ENCODE measurements at places on chromosomes 7 and 10. TPM values are rescaled to one million over a fixed set of nuclear protein-coding genes. Genes with fewer than 3 reads are reported as not detected.

The DDX21 gene
- 12.7 TPM for total RNA-seq

The CRHR2 gene
- not detected for total RNA-seq

The PRPS1L1 gene
- not detected for total RNA-seq

DNA sequence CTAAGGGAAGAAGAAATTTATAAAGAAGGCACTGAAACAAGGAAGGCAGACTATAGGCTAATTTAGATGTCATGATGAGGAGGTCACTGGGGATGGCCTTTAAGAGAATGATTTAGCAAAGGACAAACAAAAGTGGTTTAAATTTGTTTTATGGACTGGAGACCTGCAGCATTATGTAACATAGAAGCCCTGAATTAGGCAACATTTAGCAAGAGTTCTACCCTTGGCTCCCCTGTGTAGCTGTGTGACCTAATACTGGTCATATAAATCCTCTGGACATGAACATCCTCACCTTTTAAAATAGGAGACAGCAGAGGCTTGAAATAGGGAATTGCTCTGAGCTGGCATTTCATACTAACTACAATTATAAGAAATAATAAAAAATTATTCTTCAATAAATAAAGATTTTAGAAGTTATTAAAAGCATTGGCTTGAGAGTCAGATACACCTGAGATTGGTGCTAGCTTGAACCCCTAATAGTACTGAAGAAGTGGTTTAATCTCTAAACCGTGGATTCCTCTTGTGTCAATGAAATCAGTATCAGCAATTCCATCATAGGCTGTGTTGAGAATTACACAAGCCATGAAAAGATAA, 48.9 kb downstream of the RNLS start:
- DNase-seq: no peak

DNA sequence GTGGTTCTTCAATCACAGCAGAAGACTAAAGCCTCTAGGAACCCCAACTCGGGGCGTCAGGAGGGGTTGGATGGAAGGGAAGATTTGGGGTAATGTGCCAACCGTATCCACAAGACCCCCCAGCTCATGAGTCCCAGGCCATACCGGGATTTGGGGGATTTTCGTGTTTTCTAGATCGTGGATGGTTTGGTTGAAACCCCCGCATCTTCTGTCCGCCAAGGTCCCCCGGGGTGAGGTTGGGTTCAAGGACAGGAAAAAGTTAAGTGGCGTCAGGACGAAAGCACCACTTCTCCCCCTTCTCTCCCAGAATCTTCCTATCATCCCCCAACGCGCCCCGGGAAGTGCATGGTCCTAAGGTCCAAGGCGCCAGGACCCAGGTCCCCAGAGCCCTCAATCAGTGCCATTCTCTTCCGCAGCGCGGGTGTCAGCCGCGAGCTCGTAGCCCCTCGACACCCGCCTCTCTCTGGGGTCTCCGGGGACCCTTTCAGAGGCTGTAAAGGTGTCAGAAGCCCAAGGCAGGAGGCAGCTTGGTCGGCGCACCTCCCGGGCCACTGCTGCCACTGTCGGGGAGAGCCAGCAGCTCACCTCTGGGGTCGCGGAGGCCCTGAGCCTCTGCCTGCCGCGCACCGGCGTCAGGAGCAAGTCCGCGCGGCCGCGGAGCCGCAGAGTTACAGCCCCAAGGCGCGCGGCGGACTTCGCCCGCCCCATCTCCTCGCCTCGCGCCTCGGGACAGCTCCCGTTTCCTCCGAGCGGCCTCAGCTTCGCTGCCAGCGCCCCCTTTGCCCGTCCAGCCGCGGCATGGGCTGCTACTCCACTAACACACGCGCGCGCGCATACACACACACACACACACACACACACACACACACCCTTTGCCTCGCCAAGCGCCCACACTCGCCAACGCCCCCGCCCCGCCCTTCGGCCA, 1.5 kb downstream of the MKX start:
- peak; percentile 28 for DNase-seq

DNA sequence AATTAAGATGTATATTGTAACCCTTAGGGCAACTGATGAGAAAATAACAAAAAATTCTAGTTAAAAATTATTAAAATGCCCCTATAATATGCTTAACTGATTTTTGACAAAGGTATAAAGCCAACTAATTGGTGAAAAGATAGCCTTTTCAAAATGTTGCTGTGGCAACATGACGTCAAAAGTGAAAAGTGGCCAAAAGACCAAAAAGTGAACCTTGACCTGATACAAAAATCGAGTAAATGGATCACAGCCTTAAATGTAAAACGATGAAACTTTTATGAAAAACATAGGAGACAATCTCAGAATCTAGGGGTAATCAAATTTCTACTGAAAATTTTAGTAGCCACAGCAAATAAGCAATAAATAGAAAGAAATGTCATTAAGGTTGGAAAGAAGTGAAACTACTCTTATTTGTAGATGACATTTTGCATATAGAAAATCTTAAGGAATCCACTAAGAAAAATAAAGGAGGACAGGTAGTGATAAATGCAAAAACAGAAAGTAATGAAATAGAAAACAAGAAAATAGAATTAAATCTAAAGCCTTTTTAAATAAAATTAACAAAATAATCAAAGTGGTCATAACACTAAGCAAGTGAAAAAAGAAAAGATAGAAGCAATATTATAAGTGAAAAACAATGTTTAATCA, 285.6 kb downstream of the ADK start:
- no peak for DNase-seq

- no peak for DNase-seq
Measured at GRCh38 chr7:21128062-21128817, 299.6 kb upstream of the SP4 start.

GRCh38 chr10:62116896-62117295, 151.7 kb downstream of the RTKN2 start:
- DNase-seq: no peak

GRCh38 chr7:29839921-29840320, 33.6 kb downstream of the WIPF3 start:
- no peak for DNase-seq

DNA sequence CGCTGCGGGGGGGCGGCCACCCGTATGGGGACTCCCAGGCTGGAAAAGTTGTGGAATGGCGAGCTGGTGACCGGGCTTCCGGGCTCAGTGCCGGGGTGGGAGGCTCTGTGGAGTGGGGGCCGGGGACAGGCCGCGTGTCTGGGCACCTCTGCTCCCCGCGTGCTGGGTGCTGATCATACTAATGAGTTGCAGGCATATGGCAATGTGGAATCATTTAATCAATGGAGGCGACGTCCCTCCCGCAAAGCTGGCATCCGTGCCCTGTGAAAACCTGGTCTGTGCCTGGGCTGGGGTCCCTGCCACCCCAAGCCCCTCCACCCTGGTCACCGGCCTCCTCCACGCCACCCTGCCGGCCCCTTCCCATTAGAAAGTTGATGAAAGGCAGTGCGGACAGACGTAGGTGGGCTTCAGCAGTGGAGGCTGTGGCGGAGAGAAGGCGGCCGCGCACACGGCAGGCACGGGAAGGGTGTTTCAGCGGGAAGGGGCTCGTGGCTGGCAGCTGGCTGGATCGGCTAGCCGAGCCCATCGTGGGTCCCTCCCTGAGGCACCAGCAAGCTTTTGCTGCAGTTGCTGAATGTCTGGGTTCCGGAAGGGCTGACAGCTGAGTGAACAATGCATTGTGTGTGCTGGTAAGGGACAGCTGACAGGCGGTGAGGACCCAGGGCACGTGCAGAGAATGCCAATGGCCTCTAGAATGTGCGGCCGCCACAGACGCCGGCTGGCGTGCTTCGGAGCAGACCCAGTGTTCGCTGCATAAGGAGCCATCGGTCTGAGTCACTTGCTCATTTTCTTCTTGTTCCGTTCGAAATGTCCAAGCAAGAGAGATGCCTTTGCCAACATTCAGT, 1.5 kb downstream of the ADGRA1 start:
- DNase-seq: no peak

DNA sequence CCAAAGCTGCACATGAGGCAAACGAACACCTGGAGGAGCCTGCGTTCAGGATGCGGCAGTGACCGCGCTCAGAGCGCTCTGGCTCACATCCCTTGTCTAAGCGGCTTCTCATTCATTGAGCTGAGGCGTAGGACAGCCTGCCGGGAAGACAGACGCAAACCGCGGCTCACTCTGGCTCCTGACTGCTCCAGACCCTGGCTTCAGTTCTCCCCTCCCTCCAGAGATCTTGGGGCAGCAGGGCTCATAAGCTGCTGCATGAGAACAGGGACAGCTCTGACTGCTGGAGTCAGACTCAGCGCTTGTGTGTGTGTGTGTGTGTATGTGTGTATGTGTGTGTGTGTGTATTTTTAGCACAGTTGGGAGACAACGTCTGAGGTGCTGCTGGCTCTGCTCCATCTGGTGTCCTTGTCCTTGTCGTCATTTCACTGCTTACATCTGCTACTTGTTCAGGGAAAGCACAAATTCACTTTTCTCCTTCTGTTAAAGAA, 15.8 kb upstream of the LYZL2 start:
- DNase-seq: no peak

DNA sequence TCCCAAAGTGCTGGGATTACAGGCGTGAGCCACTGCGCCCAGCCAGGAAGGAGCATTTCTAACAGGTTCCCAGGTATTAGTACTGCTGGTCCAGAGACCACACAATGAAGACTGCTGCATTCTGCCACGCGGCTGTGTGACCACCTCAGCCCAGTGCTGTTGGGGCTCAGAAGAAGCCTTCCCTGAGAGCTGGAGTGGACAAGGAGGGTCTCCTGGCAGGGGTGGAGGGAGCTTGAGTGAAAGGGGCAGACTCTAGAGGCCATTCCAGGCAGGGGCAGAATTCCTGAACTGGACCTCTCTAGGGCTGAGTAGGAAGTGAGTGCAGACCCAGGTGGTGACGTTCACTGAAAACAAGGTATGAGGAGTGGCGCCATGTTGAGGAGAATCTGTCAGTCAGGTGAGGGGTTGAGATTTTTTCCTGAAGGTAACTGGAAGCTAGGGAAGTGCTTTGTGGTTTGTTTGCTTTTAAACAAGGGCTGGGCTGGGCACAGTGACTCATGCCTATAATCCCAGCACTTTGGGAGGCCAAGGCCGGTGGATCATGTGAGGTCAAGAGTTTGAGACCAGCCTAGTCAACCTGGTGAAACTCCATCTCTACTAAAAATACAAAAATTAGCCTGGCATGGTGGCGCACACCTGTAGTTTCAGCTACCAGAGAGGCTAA, 67.6 kb downstream of the TACC2 start:
- DNase-seq: no peak

DNA sequence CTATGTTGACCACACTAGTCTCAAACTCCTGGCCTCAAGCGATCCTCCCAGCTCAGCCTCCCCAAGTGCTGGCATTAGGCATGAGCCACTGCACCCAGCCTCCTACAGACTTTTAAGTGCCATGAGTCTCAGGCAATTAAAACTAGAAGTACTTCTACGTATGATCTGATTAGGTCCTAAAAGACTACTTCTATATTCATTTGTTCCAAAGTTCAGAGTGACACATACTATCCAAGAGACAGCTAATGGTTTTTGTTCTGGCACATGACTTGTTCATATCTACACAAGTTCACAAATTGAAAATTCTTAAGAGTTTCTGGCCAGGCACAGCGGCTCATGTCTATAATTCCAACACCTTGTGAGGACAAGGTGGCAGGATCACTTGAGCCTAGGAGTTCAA, 11.7 kb downstream of the ARHGAP19 start:
- no peak for DNase-seq

GRCh38 chr10:99667108-99667751, 7.9 kb downstream of the ENTPD7 start:
- no peak for DNase-seq

DNA sequence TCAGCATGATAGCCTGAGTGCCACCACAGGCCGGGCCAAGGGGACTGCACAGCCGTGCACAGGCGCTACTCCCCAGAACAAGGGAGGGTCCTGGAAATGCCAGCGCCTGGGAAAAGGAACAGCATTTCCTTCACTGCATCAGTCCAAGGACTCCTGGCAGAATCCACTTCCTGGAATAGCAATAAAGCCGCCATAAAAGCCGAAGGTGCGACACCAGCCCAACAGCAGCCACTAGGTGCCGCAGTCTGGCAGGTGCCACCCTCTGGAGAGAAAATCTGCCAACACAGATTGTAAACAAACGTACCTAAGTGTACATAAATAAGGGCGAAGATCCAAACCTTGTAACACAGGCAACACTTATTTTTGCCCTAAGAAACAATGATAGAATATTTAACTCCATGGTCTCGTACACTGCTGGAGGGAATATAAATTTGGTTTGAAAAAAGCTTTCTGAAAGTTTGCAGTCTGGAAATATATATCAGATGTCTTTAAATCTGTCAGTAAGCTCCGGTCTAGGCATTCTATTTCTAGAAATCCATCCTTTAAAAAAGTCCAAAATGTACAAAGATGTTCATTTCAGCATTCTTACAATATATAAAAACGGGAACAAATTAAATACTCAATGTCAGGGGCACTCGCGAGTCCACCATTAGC, 22.2 kb downstream of the VOPP1 start:
- no peak for DNase-seq

DNA sequence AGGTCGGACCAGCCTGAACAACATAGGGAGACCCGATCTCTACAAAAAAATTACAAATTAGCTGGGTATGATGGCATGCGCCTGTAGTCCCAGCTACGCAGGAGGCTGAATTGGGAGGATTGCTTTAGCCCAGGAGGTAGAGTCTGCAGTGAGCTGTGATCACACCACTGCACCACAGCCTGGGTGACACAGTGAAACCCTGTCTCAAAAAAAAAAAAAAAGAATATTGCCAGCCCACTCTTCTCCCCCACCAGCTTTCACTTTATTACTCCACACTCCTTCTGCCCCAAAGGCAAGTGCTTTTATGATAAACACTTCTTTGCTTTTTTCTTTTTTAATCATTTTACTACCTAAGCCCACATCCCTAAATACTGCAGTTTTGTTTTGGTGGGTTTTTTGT, 14.8 kb downstream of the RAB19 start:
- DNase-seq: no peak

GRCh38 chr10:14429043-14429700, 98.4 kb upstream of the FRMD4A start:
- no peak for DNase-seq

DNA sequence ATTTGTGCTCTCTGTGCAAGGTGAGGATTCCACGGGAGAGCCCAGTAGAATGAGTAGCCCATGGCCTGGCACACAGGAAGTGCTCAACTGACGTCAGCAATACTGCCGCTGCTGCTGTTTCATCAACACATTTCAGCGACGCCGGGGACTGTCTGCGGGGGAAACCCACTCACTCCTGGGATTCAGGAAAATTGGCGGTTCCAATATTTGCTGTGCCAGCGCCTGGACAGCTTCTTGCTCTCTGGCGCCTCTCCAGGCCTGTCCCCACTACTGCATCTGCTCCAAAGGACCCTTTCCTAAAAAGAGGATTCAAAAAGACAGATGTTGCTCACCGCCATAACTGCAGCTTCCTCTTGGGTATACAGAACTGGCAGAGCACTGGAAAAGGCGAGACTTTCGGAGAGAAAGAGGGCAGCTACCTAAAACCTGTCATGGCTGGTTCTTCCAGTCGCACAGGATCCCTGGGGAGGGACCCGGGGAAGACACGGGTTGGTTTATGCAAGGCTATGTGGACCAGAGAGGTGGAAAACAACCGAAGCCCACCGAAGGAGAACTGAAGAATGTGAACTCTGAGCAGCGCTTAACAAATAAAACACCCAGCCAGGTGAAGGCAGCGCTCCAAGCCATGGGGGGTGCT, 39.7 kb upstream of the ENO4 start:
- no peak for DNase-seq
